Mesenchymal stem cell (in vitro differentiated cells and primary cell): ENCODE measurements at places on chromosomes 3 and 15.

DNA sequence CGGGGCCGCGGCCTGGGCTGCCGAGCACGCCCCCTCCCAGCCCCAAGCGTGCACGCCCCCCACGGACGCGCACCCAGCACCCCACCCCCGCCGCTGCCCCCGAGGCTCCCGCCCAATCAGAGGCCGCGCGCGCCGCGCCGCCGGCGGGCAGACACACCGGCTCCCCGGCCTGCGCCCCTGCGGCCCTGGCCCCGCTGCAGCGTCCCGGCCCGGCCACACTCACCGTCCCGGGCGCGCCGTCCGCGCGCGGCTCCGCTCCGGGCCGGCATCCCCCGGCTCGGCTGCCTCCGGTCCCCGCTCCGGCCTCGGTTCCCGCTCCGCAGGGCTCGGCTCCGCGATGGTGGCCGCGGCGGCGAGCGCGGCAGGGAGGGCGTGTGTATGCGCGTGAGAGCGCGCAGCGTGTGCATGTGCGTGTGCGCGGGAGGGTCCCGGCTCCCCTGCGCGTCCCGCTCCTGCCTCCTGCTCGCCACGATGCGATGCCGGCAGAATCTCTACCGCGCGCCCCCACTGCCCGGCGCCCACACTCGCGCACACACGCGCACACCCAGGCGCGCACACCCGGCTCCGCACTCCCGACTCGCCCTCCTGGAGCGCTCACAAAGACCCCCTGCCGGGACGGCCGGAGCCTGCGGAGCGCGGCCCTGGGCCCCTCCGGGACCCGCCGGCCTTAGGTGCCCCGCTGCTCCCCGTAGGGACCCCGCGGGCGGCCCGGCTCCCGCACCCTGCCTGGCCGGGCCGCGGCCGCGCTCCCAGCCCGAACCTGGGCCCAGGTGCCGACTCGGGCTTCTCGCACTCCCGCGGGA lies 186.5 kb upstream of the LINGO1 start:
- no peak for DNase-seq

DNA sequence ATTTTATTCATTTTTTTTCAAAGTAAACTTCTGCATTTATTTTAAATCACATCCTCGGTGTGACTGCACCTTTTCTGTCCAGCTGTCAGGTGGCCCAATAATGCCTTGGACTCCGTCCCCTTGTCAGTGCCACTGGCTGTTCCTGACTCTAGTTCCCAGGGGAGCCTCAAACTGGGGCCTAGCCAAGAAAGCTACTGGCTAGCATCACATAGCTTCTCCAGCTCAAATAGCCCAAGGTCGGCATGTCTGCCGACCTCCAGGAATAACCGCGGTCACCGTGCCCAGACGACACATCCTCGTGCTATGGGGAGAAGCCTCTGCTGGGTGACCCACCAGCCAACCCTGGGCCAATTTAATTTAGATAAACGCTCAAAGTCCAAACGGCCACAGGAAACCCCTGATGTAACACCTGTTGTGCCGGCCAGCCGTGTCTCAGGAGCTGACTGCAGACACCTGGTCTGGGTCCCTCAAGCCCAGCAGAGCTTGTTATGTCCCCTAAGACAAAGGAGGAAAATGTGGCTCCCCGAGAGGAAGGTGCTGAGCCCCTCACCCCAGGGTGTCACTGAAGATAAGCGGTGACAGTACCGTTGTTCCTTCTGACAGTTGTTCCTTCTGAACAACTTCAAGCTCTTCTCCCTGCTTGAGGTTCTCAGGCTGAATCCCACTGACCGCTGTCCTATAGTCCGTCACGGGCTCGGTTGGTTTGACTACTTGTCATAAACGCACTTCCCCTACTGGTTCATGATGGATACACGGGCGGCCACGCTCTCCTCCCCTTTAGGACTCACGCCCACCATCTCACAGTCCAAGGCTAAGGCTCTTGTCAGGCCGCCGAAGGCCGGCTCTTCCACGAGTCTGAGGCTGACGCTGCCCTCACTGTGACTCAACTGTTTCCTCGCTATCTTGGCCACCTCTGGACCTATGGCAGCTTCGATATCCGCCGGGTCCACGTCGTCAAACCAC lies 126.2 kb downstream of the KLF13 start:
- DNase-seq, result no peak

DNA sequence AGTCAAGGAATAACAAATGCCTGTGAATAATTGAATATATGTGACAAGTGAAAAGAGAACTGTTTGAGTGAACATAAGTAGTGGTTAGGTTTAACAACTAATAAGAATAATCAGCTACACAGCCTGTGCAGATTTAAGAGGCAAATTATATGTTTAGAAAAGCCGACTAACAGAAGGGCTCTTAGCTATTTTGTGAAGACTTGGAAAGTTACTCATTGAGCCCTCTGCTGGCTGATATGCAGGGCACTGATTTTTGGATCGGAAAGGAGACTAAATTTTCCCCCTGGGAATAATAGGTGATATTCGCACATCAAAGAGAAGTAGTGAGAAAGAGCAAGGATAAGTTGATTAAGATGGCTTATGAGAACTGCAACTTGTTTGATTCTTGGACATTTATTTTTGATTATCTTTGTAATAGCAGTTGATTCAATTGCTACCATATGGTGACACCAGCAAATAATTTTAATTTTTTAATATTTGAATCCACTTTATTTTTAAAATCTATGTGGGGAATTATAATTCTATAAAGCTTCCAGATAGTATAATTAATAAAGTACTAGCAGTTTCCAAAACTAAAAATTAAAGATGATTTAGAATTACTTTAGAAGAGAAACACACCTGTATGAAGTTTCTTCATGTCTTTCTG lies 156.2 kb downstream of the NLGN1 start:
- DNase-seq, result peak; percentile 55

DNA sequence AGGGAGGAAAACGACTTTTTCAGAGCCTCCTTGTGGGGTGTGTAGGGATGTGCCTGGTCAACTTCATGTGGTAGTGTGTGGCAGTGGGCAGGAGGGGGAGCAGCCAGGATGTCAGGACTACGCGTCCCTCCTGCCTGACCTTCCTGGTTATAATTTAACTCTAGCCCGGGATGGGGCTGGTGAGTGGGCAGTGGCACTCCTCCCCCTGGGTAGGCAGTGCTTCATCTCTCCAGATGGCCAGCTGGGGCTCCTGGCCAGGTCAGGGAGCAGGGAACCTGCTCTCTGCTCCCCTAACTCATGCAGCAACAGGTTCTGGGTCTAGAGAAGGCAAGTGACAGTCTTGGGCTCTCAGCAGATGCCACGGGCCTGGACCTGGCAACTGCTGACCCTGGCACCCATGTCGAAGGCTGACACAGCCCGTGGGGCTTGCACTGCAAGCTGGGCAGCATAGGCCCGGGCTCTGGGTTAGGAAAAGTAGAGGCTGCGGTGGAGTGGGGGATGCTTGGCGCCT lies 2.6 kb downstream of the ITIH4 start:
- no peak for DNase-seq

DNA sequence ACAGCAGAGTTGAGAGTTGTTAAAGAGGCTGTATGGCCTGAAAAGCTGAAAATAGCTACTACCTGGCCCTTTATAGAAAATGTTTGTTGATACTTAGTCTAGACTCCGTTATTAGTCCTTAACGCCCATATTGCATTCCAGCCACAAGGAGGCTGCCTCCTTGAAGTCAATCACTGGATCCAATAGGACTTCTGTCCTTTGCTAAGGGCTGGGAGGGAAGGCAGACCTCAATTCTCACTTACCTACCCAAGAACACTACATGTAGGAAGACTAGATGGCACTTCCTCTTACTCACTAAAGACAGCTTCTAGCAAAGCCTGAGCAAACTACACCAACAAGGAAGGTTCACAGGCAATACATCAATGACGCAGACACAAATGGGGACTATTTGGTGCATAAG lies 139.5 kb upstream of the HACD2 start:
- peak; percentile 51 for DNase-seq

GRCh38 chr3:170953736-170954135 lies 45.3 kb upstream of the EIF5A2 start:
- no peak for DNase-seq
